ENCODE measurements at places on chromosomes 1 and 21. TPM values are rescaled to one million over a fixed set of nuclear protein-coding genes. Genes with fewer than 3 reads are reported as not detected.

GRCh38 chr1:76944942-76945341 is 77.7 kb downstream of the ST6GALNAC5 start:
- H3K4me3 ChIP-seq: no peak overlapping the region
- peaks cover 4% of the 10 kb centered on the region for H3K27me3 ChIP-seq
- no peak overlapping the region for H3K27ac ChIP-seq
- no peaks in the 10 kb centered on the region for H3K36me3 ChIP-seq
- no peak for DNase-seq
- no peaks in the 10 kb centered on the region for H3K4me1 ChIP-seq

GRCh38 chr1:8312235-8313218 is 5.4 kb upstream of the SLC45A1 start:
- H3K27me3 ChIP-seq: peaks cover 26% of the 10 kb centered on the region
- no peak overlapping the region for H3K4me3 ChIP-seq
- H3K27ac ChIP-seq: no peak overlapping the region
- DNase-seq: no peak

DNA sequence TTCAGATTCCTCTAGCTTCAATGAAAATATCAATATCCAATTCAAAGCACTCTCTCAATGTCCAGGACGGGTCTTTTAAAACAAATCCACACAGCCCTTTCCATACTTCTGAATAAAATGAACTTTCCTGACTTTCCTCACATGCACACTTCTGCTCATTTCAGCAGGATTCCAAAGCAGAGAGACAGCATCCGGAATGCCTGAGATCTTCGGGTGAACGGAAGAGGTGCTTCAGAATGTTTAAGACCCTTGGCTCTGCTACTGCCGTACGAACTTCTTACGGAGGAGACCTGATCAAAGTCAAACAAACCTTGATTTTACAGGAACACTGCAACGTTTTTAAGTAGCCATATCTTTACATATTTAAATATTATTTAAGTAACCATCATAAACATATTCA is 245.7 kb downstream of the PTBP2 start:
- H3K27me3 ChIP-seq: peaks cover 25% of the 10 kb centered on the region
- no peak for DNase-seq
- no peak overlapping the region for H3K4me3 ChIP-seq

GRCh38 chr1:95731466-95731865 is 497.5 kb downstream of the RWDD3 start:
- no peak for DNase-seq
- H3K4me1 ChIP-seq: no peaks in the 10 kb centered on the region
- H3K27me3 ChIP-seq: no peaks in the 10 kb centered on the region
- no peak overlapping the region for H3K27ac ChIP-seq
- no peaks in the 10 kb centered on the region for H3K36me3 ChIP-seq
- H3K4me3 ChIP-seq: no peak overlapping the region

The MSH4 gene
- total RNA-seq: 0.20 TPM
